ENCODE measurements at places on chromosomes 13 and 19.
A peak's percentile ranks its signal among the peaks of the same experiment; 100 is the strongest.

GRCh38 chr19:39539165-39539517 lies 820 bp downstream of the EID2 start:
- no peak for DNase-seq

DNA sequence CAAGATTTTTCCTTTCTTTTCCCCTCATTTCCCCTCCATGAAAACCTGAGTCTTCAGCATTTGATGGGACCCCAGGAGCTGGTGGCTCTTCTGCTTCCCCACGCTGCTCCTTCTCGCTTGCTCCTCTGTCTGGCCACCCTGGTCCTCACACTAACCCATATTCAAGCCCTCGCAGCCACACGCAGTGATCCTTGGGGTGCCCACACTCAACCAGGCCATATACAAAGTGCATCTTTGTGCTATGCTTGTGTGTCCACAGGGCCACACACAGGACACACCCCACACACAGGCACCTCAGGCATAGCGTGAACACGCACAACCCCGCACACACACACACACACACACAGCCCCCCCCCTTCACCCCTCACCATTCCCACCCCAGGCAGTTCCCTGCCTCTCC lies 132.1 kb downstream of the URI1 start:
- no peak for DNase-seq

DNA sequence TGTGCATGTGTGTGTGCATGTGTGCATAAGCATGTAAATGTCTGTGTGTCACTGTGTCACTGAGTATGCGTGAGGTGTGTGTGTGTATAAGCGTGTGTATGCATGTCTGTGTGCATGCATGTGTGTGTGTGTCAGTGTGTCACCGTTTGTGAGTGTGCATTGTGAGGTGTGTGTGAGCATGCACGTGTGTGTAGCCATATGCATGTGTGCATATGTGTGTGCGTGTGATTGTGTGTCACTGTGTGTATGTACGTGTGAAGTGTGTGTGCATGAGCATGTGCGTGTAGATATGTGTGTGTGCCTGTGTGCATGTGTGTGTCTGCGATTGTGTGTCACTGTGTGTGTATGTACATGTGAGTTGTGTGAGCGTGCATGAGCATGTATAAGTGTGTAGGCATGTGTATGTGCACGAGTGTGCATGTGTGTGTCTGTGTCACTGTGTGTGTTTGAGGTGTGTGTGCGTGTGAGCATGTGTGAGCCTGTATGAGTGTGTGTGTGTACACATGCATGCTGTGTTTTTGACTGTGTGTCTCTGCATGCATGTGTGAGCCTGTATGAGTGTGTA lies 144.5 kb downstream of the NALCN start:
- DNase-seq, result no peak

- no peak for DNase-seq
These were observed 25.6 kb downstream of the DHRS12 start for GRCh38 chr13:51778392-51778791.

DNA sequence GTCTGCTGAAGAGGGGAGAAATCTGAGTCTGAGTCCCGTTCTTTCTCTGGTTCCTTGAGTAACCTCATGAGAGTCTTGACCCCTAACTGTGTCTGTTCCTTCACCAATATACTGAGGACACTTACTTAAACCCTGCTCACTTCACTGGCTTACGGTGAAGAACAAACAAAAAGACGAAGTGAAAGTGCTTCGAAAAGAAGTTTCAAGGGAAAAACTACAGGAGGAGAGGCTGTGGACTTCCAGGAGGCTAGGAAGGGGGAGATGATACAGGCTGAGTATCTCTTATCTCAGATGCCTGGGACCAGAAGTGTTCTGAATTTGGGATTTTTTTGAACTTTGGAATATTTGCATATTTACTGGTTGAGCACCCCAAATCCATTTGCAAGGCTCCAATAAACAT lies 6.1 kb downstream of the SMG9 start:
- DNase-seq, result no peak

DNA sequence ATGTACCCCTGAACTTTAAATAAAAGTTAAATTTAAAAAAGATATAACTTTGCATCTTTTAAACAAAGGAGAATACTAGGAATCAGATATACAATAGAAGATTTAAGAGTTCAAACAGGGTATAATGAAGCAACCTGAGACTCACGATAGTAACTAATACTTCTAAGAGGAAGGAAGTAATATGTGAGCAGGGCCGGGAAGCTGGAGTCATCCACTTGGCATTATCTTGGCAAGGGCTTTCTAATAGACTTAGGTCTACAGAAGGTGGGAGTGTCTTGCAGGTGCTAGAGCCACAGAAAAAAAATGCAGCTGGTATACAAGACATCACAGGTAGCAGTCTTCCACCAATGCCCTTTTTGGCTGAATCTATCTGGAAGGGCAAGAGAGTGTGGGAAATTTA lies 231.9 kb downstream of the KCTD12 start:
- no peak for DNase-seq

DNA sequence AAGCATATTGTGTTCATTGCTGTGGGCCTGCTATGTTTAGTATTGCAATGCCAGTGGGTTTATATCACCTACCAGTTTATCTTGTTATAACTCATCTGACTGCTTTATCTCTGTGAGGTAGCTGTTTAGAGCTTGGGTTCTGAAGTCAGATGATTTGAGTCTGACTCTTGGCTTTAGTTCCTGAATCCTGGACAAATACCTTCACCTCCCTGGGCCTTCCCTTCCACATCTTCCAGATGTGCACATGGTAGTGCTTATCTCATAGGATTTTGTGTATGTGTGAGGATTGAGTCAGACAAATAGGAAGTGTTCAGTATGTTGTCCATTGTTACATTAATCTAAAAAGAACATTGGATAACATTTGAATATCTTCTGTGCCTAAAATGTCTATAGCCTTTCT lies 63.5 kb upstream of the ANKRD10 start:
- DNase-seq, result no peak

DNA sequence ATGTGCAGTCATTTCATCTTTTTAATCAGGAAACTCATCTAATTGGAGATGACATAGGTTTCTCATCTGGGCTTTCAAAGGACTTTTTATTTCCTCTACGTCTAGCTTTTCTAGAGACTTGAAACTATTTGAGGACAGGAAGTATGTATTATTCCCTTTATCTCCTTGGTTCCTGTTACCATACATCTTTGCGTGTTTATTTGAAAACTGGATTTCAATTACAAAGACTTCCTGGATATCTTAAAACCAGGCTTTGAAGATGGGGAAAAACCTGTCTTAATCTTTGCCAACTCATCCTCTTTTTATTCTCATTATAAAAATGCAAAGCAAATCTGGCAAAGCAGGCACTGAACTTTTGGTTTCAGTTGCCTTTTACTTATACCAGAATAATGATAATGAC lies 130.5 kb downstream of the LMO7 start:
- no peak for DNase-seq

GRCh38 chr19:1079566-1080111 lies 12.7 kb downstream of the ARHGAP45 start:
- no peak for DNase-seq

DNA sequence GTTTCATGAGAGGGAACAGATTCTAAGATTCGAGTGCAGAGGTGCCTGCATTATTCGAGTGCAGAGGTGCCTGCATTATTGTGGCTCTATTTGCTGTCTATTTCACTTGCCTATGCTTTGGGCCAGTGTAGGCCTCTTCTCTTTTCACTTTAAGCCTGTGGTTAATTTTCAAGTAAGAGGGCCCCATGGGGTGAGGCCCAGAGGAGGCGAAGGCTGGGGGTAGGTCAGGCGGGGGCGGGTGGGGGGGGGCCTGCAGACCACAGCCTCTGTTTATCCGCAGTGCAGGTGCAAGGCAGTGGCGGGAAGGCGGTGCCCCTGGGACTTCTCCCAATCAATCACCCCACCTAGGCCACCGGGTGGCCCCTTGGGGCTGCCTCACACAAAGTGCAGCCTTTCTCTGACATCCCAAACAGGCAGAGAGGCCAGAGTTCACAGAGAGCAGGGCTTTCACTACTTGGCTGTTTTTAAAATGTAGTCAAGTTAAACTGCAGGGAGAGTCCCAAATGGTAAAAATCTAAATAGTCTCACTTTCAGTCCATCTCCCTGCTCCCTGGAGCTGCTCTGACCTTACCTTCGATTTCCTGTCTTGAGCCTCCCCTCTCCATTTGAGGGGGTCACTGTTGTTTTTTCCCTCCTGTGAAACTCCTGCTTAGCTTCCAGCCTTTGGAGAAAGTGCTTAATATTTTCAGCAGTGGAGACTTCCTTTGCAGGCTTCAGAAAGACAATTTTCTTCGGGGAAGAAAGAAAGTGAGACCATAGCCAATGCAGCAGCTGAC lies 249.0 kb downstream of the DLEU7 start:
- DNase-seq, result no peak

DNA sequence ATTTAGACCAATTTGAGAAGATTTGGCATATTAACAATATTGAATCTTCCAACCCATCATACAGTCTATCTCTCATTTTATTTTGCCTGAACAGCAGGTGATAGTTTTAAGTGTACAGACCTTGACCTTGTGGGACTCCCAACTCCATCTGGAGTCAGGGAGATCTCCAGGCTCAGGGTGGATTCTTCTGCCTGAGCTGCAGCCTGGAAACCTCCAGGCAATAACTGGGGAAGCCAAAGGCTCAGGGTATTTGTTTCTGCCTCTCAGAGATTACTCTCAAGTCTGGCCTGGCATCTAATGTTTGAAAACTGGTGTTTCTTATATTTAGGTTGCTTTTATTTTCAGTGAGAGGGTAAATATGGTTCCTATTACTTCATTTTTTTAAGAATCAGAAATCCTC lies 102.1 kb upstream of the C1QTNF9B start:
- no peak for DNase-seq

- DNase-seq, result peak; percentile 74
These were observed 89.4 kb upstream of the RAP2A start for GRCh38 chr13:97344265-97345175.

DNA sequence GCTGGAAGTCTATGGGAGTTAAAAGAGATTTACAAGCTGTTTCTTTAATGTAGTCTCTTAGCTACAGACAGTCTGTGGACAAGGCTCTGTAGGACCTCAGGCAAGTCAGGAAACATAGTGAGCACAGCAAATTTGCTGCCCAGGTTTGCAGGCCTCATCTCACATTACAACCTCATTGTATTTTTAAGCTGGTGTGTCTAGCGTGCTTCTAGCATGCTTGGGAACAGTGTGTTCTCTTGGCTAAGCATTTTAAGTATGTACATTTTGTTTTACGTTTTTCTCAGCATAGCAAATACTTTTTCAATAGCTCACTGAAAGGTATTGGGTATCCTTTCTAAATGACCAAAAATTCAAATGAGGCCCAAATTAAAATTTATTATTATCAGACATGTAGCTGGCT lies 113.2 kb downstream of the STARD13 start:
- no peak for DNase-seq

DNA sequence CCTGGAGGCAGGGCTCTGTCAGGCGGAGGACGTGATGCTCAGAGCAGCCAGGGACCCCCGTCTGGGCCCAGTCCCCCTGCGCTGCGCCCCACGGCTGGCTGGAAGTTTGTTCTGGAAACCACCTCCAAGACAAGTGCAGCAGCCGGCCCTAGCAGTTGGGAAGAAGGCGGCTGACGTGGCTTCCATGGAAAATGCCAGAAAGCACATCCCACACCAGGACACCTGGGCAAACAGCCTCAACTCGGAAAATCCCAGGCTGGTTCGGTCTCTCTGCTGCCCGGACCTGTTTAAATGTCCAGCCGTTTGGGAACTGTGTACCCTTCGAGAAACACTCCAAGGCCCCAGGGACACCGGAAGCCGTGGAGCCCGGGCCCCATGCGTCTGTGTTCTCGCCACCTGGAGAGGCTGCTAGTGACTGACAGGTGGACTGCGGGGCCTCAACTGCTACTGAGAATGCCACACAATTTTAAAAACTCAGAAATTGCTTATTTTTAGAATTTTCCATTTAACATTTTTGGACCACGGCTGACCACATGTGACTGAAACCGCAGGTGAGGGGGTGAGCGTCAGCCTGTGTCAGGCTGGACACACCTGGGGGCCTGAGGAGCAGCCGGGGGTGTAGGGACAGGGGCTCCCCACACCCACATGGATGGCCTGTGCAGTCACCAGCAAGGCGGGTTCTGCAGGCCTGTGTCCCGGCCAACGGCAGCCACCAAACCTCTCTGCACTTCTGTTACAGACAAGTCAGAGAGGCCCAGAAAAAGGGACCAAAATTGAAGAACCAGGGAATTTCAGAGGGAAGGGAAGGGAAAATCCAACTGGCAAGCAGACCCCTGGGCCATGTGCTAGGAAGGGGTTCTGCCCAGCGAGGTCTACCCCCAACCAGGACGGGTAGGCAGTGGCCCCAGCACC lies 31.7 kb downstream of the RASA3 start:
- no peak for DNase-seq

GRCh38 chr13:23202383-23202782 lies 21.6 kb downstream of the SGCG start:
- no peak for DNase-seq

DNA sequence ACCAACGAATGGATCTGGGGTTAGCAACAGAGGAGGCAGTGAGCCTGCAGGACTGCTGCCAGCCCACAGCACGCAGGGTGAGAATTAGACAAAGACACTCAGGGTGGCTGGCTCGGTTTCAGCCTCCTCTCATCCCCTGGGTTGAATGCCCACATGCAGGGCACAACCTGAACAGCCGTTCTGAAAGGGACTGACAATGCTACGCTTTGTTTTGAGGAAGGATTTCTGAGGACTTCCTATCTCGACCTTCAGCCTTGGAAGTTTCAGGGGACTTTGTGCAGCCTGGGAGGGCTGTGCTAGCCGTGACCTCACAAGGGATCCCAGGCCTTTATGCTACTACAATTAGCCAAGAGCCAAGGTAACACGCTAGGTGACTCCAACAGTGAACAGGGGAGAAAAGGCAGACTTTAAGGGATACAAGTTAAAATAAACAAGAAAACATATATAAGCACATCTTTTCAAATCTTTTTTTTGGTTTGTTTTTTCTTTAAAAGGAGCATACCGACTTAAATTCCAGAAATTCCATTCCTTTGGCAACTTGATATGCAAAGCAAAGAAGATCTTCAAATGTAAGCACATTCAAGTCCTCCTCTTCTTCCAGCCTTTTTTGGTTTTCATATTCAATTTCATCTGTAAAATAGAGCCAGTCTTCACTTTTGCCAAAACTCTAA lies 34.5 kb upstream of the URAD start:
- no peak for DNase-seq

DNA sequence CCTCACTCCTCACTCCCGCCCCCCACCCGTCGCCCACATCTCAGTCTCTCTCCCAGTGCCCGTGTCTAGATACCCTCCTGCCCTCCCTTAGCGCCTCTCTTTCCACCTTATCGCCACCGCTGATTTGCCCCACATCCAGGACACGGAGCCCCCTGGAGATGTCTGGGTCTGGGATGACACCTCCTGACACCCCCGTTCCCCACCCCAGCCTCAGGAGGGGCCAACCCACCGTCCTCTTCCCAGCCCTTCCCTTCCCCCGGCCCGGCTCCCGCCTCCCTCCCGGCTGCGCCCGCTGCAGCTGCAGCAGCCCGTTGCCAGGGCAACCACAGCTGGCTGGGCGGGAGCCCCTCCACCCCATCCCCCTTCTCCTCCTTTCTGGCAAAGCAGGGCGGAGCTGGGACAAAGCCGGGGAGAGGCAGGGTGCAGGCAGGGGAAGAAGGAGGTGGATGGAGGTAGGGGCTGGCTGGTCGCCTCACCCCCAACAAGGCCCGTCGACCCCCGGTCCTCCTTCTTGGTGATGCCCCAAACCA lies 13.5 kb downstream of the DPF1 start:
- peak; percentile 75 for DNase-seq
